Smooth muscle cell of the pulmonary artery (primary cell): ENCODE measurements at places on chromosomes 11 and 22. TPM values are rescaled to one million over a fixed set of nuclear protein-coding genes. Genes with fewer than 3 reads are reported as not detected.

Gene TRPC6
- total RNA-seq = 0.89 and 16.9 TPM in 2 replicates

Gene MMP12
- 0.07 and 0.17 TPM in 2 replicates for total RNA-seq

Gene PRDM10
- 5.1 and 6.2 TPM in 2 replicates for total RNA-seq

Gene ZFTA
- 17.7 and 19.2 TPM in 2 replicates for total RNA-seq

Gene CRELD2
- 79.4 and 83.6 TPM in 2 replicates for total RNA-seq
